Hippocampal formation (tissue), 2 donors: ENCODE measurements at places on chromosomes 3 and 15.

DNA sequence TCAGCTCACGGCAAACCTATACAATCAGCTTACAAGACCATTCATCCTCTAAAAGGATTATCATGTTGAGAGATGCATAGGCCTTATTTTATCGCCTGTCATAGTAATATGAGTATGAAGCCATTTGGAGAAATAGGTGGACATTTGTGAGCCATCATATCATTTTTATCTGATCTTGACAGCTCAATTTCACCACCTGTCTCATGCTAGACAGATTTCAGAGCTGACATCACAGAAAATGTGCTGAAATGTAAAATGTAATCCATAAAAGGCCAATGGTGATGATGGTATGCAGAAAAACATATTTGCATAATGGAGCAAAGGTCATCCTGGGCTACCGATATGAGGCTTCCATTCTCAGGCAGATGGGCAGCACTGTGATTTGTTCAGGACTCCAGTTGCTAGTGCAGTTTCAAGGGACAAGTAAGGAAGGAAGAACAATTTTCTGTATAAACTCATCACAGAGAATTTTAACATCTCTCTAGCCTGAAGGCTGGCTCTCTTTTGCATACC lies 221.5 kb downstream of the ULK4 start:
- no peak for DNase-seq

DNA sequence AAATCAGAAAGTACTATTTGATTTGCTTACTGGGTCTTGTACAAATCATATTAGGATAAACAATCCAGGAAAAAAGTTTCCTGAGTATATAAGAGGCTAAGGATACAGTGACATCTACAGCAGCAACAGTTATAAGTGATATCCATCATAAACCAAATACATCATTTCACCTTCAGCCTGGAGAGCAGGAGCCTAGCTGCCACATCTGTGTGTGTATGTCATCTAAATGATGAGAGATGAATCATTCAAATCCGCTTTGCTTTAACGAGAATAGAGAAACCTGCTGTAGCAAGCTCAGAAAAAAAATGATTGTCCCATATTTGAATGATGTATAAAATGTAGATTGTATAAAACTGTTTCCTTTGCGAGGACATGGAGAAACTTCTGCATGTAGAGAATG lies 841.4 kb downstream of the SI start:
- no peak for DNase-seq

GRCh38 chr15:100642950-100643338 lies 40.6 kb downstream of the ASB7 start:
- DNase-seq = no peak

- DNase-seq = no peak
Measured at GRCh38 chr3:51796854-51797253, 17.8 kb upstream of the IQCF6 start.

DNA sequence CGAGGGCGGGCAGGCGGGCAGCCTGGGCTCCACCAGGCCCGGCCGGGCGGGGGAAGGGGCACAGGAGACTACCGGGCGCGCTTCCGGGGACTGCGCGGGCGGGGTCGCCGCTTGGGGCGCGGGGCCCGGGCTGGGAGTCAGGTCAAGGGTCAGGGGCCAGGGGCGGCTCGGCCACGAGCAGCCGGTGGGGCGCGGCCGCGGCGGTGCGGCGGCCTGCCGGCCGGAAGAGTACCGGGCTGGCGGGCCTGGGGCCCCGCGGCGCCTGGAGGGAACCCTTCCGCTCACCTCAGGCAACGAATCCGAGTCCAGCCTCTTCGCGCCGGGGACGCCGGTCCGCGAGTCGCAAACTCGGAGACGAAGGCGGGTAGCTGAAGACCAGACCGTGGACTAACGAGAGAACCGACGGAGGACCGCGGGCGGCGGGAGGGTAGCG lies 225 bp downstream of the RHOA start:
- DNase-seq = peak; percentile 58

DNA sequence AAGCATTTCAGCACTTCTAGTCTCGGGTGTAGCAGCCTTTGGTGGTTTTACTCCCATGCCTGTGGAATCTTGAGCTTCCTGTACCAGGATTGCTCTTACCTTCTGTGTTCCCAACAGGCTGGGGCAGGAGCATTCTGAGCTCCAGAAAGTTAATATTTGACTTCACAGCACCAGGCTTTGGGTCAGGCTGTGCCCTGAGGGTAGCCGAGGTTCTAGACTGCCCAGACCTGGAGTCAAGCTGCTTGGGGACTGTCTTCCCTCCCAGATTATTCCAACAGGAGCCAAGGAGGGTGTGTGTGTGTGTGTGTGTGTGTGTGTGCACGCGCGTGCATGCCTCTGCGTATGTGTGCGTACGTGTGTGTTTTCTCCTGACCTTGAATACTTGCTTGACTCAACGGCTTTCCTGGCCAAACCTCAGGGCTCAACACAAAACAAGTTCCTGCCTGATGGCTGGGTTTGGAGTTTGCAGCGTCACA lies 94.8 kb downstream of the FLNB start:
- DNase-seq = no peak

DNA sequence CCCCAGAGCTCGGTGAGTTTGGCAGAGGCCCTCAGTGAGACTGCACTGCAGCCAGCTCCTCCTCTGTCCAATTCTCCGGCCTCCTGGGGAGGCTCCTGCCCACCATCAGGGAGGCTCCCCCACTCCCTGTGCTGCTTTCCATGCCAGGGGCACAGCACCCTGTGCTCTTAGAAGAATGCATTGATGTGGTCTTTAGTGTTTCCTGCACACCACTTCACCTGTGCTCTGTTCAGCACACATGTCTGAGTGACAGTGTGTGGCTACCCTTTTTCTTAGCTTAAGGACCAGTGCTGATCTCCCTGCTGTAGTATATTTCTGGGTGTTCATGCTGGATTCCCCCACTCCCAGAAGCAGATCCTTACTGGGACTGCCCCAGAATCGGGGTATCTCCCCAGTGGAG lies 36.2 kb upstream of the PRR20G start:
- no peak for DNase-seq

- no peak for DNase-seq
Measured at GRCh38 chr15:89155122-89155521, 66.3 kb downstream of the RLBP1 start.

- no peak for DNase-seq
Measured at GRCh38 chr3:126887686-126888085, 95.2 kb upstream of the PLXNA1 start.

- DNase-seq = no peak
Measured at GRCh38 chr15:30953731-30954378, 37.6 kb downstream of the MTMR10 start.

DNA sequence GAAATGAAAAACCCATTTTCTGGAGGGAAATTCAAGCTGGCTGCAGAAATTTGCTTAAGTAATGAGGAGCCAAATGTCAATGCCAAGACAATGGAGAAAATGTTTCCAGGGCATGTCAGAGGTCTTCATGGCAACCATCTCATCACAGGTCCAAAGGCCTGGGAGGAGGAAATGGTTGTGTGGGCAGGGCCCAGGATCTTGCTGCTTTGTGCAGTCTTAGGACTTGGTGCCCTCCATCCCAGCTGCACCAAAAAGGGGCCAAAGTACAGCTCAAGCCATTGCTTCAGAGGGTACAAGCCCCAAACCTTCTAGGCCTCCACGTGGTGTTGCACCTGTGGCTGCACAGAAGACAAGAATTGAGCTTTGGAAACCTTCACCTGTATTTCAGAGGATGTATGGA lies 59.3 kb downstream of the POMGNT2 start:
- no peak for DNase-seq

DNA sequence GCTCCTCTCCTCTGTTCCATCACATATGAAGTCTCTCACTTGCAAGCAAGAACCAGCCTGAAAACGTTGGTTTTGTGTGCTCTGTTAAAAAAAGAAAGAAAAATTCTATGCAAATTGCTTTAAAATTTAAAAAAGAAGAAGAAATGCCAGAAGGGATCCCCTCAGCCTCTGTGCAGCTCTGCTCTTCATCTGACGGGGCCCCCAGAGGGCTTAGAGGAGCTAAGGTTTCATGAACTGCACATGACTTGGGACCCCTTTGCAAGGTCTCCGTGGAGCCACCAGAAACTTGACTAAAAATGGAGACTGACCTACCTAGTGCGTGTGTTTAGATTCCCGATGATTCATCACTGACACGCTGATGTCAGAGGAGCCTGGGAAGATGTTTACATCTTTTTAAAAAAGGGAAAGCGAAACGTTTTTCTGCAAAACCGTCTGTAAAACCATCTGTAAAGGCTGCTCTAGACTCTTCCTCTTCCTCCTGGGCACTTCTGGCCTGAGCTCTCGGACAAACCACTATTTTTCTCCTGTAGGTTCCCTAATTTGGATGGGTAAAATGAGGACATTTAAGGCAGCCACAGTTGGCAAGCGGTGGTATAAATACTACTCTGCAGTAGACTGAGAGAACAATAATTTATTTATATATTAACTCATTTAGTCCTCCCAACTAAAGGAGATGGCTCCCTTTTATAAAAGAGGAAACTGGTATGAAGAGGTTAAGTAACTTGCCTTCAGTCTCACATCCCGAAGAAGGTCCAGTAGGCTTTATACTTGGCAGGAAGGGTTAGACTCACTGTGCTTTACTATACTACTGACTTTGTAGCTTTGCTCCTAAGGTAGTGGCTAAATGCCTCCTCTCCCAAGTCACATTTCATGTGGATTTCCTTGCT lies 67.2 kb upstream of the POLG start:
- DNase-seq = no peak

GRCh38 chr15:100602823-100603393 lies 519 bp downstream of the ASB7 start:
- no peak for DNase-seq

DNA sequence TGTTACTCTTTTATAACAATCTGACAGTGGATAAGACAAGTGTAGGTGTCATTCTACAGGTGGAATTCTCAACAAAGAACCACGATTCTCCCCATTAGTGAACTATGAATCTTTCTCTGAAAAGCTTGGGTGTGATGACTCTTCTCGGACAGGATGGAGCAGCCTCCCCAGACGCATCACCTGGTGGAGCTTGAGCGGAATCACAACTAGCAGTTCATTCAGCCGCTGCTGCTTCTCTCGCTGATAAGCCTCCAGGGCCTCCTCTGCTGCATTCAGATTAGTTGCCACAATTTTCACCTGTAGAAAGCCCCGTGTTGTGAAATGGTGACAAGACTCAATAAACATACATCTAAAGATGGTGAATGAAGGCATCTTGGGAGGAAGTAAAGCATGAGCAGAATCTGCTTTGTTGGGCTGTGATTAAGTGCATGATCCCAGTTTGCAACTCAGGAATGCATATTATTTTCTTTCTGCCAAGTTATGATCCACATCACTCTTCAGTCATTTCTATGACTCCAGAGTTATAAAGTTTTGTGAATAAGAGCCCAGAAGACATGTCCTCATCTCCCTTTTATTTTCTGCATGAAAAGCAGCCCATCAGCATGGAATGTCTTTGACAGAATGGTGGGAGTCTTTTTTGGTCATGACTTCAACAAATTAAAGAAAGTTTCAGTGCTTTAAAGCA lies 93.6 kb downstream of the BOC start:
- no peak for DNase-seq

DNA sequence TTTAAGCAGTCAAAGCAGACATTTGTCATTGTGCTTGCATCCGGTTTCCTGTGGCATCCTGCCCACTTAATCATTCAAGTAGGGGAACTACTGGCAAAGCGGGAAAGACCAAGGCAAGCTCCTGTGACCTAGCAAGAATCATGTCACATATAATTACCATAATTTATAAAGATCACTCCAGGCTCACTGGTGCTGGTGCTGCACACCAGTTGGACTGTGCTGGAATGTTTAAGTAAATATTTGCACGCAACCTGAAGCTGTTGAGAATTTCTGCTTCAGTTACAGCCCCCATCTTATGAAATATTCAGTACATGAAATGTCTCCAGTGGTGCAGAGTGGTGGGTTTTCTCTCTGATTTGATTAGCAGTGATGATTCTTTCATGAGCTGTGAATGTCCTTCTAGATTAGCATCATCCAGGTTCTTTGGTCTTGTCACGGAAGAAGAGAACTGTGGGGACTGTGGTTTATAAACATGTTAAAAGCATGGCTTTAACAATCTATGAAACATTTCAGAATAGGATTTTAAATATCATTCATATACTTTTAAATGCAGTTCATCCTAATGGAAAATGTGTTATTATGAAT lies 621.3 kb upstream of the EPHA6 start:
- no peak for DNase-seq
